CMK (cell line): ENCODE measurements at places on chromosomes 12 and 14.

GRCh38 chr14:90300611-90301047 lies 31.1 kb downstream of the NRDE2 start:
- peak; percentile 14 for DNase-seq

- no peak for DNase-seq
Measured at GRCh38 chr12:113222730-113223531, 1.7 kb downstream of the TPCN1 start.

GRCh38 chr14:101167428-101167827 lies 263.9 kb upstream of the RTL1 start:
- no peak for DNase-seq

DNA sequence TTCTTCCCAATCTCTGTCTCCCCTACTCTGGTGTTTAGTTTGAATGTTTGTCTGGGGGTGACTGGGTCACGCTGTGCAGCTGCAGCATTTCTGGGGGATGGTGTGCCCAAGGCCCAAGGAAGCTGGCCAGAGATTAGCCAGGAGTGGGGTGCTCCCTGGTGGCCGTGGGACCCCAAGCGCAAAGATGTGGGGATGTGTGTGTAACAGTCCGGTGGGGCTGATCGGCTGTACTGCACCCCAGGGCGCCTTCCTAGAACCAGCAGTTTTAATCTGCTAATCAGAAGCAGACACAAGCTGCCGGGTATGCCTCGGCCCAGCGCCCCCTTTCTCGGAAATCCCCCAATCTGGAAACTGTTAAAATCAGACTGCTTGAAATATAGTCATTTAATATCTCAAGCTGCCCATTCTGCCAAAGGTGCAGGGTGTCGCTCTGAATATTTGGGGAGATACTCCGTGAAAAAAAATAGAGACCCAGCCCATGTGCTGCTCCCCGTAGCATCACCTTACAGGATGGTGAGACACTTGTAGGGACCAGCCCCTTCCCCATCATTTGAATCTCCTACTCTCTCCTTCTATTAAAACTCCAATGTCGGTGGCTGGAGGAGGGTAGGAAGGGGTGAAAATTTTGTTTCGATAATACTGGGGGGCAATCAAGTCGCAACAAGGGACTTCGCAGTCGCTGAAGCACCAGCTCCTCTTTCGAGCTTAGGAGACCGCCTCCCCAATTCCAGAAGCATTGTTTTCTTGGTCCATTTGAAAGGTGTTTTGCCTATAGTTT lies 4.3 kb downstream of the HOXC9 start:
- DNase-seq = no peak

DNA sequence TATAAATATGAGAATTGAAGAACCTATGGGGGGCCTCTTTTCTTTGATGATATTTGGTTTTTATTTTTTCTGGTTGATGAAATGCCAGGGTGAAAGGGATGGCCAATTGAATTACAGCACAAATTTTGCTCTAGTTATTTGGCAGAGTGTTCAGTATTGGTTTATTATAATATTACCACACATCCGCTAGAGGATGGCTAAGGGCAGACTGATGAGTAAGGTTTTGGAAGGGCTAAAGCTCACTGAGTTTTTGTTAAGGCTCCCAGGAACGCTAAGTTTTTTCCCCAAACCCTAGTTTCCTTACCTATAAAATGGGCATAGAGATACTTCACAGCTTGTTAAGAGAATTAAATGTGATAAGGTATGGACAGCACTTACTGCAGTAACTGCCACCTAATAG lies 34.3 kb upstream of the LRRC10 start:
- no peak for DNase-seq

GRCh38 chr12:20369305-20370013 lies 1.1 kb downstream of the PDE3A start:
- DNase-seq = peak; percentile 5

GRCh38 chr12:101795786-101796185 lies 35.0 kb downstream of the GNPTAB start:
- no peak for DNase-seq

GRCh38 chr12:113955109-113955970 lies 10.8 kb downstream of the RBM19 start:
- DNase-seq = no peak

DNA sequence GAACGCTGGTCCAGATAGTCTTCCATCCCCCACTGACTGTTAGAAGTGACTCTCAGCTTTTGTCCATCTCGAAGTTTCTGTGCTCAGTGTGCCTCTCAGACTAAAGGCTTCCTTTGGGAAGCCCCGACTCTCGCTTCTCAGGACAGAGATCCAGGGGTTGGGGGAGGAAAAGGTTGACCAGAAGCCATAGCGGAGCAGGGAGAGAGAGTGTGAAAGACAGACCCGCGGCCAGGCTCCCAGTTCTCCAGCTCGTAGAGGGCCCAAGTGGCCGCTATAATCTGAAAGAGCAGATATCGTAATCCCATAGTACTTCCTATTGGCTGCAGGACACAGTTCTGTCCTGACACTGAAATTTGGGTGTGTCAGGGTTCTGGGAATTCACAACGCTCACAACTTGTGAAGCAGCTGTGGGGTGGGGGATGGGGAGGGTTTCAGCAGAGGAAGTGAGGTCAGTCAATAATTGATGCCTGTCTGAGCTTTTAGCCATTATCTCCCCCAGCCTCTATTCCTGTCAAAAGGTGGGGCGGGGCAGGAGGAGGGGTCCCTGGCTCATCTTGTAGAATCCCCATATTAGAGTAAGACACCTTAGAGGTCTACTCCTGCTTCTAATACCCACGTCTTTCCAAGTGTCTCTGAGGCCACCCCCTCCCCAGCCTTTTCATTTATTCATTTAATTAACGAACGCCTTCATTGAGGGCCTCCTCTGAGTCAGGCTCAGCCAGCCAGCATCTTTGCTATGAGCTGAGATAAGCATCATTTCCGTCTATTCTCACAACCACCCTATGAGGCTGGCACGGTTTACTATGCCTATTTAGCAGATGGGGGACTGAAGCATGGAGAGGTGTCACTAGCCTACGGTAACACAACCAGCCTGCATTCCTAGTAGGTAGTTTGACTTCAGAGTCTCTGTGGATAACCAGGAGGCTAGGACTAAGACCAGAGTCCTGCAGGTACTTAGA lies 1.6 kb upstream of the ACVRL1 start:
- peak; percentile 54 for DNase-seq
